Stimulated activated CD4-positive, alpha-beta T cell treated with anti-CD3 and anti-CD28 coated beads, TNF-alpha, amount 100 ng/mL, for 4 hours (primary cell): ENCODE measurements at places on chromosomes 5 and 9.

GRCh38 chr5:39260095-39260494 lies 40.7 kb upstream of the FYB1 start:
- no peak for DNase-seq

DNA sequence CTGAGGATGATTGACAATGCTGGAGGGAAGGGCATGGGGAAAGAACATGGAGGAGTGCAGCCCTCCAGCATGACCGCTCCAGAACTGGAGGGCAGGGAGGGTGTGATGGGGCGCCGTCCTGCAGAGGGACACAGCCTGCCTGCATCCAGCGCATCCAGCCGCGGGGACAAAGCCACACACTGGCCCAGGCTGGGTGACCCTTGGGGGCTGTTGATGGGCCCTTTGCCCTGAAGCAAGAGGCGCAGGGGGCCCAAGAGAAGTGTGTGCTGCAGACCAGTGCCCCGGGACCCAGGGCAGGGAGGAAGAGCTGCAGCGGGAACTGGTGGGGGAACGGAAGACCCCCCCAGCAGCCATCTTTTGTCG lies 169.8 kb upstream of the PPP1R26 start:
- DNase-seq: no peak

- DNase-seq: no peak
Measured at GRCh38 chr9:70100362-70100761, 56.7 kb downstream of the MAMDC2 start.

DNA sequence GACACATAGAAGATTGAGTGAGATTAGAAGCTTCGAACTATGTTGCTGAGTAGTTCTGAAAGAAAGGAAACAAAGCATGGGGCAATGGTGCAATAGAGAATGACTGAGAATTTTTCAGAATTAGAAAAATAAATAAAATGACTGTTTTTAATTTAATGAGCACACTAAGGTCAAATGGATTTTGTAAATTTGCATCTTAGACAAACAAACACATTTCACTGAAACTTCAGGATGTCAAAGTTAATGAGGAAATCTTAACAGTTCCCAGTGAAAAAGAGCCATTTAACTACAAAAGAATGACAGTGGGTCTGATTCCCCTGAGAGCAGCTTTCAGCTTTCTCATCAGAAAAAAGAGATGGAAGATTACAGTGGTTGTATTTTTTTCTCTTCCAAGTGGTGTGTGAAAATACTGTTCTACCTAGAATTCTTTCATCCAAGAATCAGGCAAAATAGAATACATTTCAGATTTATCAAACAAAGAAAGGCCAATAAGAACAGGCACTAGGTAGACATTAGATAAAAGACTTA lies 591.9 kb downstream of the SEMA5A start:
- no peak for DNase-seq

GRCh38 chr5:143672806-143673205 lies 139.2 kb upstream of the HMHB1 start:
- DNase-seq: no peak

GRCh38 chr9:131018621-131019020 lies 9.6 kb downstream of the LAMC3 start:
- DNase-seq: no peak

DNA sequence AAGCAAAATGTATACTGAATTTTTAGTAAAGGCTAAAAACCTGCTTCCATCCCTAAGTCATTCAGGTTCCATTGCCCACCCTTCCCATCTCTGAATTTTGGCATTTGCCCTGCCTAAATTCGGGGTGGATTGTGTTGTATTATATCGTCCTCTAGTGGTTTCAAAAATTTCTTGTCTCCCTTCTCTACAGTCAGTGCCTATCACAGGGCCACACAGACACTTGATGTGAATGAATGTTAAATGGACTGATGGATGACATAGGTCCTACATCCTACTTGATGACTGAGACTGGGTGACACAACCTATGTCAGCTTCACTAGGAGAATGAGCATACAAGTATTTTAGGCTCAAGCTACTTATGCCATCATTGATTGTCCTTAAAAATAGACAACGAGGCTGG lies 45.6 kb upstream of the SLC30A5 start:
- no peak for DNase-seq

DNA sequence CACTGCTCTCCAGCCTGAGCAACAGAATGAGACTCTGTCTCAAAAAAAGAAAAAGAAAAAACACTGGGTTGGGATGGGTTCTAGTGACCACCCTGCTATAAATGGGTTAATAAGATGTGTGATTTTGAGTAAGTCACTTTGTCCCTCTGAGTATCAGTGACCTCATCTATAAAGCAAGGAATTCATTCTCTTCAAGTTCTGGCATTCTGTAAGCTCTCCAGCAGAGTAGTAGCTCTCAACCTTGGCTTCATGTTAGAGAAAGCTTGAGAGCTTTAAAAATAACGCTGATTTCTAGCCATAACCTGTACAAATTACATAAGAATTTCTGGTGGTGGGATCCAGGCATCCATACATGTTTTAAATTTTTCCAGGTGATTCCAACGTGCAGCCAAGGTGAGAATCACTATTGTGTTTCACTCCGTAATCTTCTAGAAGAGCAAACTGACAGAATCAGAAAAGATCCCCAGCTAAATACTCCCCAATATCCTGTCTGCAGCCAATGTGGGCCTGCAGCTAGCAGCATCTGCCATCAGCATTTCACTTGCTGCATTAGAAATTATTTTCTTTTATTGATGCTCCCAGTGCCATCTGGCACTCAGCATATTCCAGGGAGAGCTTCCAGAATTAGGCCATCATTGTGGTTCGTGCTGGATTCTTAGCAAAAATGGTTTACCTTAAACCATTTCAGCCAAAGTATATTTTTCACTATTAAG lies 109.4 kb downstream of the FEM1C start:
- DNase-seq: no peak

DNA sequence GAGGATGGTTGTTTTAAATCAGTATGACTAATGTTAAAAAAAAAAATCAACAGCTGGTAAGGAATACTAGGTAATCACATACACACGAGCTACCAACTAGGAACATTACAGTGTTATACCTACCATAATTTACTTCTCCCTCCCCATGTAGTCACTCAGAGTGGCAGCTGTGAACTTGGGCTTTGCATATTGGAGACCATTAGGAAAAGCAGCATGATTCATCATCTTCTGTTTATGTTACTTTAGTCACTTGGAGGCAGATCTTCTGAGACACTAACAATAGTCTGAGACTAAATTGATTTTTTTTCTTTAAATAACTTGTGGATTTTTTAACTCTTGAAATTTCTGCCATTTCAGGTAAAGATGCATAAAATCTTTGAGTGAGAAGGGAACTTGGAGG lies 141.5 kb upstream of the NR4A3 start:
- no peak for DNase-seq

GRCh38 chr5:173782671-173783101 lies 105.5 kb upstream of the CPEB4 start:
- DNase-seq: no peak

DNA sequence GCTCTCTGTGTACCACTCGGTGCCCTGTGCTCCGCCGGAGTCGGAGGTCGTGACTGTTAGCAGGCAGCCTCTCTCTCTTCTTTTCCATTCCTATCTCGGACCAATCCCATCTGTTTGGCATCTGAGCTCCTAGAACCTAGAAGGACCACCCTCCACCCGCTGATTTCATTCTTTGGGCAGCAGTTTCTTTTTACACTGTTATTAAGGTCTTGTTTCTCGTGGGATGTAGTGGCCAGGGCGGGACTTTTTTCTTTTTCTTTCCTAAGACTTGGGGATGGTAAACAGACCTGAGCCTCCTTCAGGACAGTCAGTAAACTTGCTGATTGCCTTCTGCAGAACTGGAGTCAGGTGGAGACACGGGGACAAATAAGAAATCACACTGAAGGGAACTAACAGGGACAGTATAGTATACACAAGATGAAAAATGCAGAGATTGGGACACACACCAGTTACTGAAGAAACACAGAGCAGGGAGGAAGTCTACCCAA lies 500 bp downstream of the URM1 start:
- no peak for DNase-seq

GRCh38 chr9:137076636-137077009 lies 694 bp upstream of the UAP1L1 start:
- no peak for DNase-seq

GRCh38 chr5:133035224-133035623 lies 8.9 kb upstream of the ZCCHC10 start:
- no peak for DNase-seq

DNA sequence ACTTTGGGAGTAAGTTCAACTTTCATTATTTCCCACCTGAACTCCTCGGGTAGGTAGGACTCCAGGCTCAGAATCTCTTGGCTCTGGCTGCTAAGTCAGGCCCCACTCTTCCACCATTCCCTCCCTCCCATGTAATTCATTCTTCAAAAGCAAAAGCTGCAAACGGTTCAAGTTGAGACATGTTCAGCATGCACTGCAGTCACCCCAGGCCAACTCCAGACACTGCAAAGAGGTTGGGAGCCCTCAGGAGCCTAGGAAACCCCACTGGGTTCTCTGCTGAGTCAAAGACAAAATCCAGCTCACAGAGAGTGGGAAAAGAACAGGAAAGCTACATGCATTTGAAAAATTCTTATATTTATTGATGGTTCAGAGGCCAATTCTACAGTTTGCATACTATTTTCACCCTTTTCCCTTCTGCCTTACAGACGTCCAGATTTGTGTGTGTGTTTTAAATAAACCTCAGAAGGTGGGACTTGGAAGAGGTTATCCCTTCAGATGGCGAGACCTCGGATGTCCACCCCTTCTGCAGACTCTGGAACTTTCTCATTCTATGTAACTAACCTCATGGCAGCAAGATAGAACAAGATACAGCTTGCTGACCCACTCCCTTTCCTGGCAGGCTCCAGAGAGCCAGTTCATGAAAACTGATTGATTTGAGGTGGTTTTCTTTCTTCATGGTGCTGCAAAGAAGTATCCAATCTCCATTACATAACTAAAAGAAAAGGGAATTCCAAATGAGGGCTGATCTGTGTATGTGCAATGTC lies 65.7 kb upstream of the EQTN start:
- no peak for DNase-seq

- no peak for DNase-seq
Measured at GRCh38 chr5:170021506-170021905, 41.2 kb upstream of the INSYN2B start.

- no peak for DNase-seq
Measured at GRCh38 chr9:79637177-79637925, 65.6 kb downstream of the TLE4 start.

GRCh38 chr5:78050888-78051287 lies 243.6 kb downstream of the AP3B1 start:
- DNase-seq: no peak

- no peak for DNase-seq
Measured at GRCh38 chr5:87394411-87395165, 18.1 kb downstream of the CCNH start.

GRCh38 chr5:168002116-168002515 lies 289.3 kb upstream of the WWC1 start:
- DNase-seq: no peak

- no peak for DNase-seq
Measured at GRCh38 chr5:138657360-138657759, 82.2 kb upstream of the HSPA9 start.

- DNase-seq: no peak
Measured at GRCh38 chr5:136726506-136726905, 361.2 kb upstream of the TRPC7 start.

DNA sequence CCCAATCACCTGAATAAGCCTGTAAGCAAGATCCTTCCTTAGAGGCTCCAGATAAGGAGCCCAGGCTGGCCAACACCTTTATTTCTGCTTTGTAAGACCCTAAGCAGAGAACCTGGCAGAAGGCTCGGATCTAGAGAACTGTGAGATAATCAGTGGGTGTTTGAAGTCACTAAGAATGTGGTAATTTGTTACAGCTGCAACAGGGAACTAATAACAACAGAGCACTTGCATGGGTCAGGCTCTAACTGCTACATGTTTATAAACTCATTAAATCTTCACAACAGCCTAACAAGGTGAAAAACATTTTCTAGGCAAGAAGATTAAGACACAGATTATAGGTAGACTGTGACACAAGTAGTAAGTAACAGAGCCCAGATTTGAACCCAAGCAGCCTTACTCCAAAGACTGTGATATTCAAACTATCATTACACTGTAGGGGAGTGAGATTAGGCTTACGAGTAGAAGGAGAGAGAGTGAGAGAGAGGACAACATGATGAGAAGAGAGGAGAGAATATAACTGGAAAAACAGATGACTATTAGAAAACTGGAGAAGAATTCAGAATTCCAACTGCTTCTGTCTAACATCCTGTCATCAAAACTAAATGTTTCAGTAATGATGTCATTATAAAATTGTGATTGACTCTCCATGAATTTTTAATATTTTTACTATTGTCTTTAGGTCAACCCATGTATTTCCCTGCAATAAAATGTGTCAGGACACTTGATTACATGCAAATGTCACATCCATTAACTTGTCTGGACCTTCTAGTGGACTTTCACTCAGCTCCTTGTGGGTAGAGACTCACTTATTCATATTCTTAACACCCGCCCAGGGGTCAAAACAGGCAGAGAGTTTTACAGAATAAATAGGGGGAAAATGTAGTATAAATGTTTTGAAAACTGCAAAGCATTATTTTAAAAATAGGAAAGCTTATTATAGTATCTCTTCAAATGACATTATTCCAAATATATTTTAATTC lies 290.9 kb upstream of the RGMB start:
- no peak for DNase-seq

GRCh38 chr9:98045234-98046179 lies 11.0 kb upstream of the NANS start:
- DNase-seq: no peak

DNA sequence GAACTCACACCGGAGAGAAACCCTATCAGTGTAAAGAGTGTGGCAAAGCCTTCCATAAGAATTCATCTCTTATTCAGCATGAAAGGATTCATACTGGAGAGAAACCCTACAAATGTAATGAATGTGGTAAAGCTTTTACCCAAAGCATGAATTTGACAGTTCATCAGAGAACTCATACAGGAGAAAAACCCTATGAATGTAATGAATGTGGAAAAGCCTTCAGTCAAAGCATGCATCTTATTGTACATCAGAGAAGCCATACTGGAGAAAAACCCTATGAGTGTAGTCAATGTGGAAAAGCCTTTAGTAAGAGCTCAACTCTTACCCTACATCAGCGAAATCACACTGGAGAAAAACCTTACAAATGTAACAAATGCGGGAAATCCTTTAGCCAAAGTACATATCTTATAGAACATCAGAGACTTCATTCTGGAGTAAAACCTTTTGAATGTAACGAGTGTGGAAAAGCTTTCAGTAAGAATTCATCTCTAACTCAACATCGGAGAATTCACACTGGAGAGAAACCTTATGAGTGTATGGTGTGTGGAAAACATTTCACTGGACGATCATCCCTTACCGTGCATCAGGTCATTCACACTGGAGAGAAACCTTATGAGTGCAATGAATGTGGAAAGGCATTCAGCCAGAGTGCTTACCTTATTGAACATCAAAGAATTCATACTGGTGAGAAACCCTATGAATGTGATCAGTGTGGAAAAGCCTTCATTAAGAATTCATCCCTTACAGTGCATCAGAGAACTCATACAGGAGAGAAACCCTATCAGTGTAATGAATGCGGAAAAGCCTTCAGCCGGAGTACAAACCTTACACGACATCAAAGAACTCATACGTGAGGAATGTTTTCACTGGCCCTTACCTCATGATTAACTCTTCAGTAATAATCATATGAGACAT lies 8.9 kb upstream of the ZNF454 start:
- DNase-seq: no peak

- no peak for DNase-seq
Measured at GRCh38 chr9:12719431-12719830, 26.2 kb downstream of the TYRP1 start.
